Activated CD8-positive, alpha-beta memory T cell treated with anti-CD3 and anti-CD28 coated beads for 48 hours (primary cell): ENCODE measurements at places on chromosomes 5 and 9.
A peak's percentile ranks its signal among the peaks of the same experiment; 100 is the strongest.

- DNase-seq = no peak
Measured at GRCh38 chr9:94029932-94030317, 54.3 kb upstream of the PTPDC1 start.

GRCh38 chr5:43065387-43065947 lies 25.3 kb upstream of the ANXA2R start:
- no peak for DNase-seq

GRCh38 chr5:126354858-126355731 lies 68.1 kb upstream of the GRAMD2B start:
- no peak for DNase-seq

DNA sequence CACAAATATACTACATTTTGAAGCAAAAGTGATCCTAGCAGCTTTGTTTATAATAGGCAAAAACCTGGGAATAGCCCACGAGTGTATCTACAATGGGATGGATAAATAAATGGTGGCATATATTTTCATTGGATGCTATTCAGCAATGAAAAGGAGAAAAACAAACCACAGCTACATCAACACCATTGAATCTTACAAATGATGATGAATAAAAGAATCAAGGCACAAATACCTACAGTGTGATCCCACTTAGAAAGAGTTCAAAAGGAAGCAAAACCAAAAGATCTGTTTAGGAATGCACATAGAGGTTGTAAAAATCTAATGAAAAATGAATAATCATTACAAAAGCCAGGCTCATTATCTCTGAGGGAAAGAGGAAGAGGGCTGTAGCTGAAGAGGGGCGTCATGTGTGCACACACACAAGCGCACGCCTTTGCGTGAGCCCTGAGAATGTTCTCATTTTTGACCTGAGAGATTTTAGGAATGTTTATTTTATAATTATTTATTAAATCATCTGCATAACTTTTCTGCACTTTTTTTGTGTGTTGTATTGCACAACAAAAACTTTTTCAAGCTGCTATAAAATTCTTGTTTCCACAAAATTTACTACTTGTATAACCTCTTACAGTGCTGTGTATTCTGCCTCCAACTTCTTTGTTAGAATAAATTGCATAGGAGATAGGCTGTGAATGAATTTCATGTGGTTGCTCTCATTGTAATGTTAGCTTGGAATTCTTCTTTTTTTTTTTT lies 5.9 kb upstream of the RHOBTB3 start:
- no peak for DNase-seq

- DNase-seq = no peak
Measured at GRCh38 chr5:150561571-150562275, 53.8 kb downstream of the NDST1 start.

GRCh38 chr9:119033596-119033995 lies 335.6 kb downstream of the BRINP1 start:
- no peak for DNase-seq

GRCh38 chr9:68455451-68455850 lies 85.2 kb downstream of the TMEM252 start:
- DNase-seq = no peak

DNA sequence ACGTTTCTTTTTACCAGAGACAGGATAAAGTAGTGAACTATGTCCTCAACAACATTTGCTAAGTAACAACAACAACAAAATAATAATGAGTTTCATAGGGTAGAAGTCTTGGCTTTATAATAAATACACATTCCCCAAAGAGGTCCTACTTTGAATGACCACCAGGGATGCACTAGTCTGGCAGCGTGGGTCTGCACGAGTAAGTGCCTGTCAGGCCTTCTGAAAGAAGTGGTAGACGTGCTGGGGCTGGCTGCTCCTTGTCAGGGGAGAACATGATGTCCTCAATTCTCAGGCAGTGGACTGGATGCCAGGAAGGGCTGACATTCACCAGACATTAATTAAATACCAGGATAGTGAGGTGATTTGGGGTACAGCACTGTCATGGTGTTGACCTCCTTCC lies 331.1 kb downstream of the TMEM38B start:
- no peak for DNase-seq

GRCh38 chr5:125011419-125011818 lies 265.0 kb upstream of the ZNF608 start:
- no peak for DNase-seq

DNA sequence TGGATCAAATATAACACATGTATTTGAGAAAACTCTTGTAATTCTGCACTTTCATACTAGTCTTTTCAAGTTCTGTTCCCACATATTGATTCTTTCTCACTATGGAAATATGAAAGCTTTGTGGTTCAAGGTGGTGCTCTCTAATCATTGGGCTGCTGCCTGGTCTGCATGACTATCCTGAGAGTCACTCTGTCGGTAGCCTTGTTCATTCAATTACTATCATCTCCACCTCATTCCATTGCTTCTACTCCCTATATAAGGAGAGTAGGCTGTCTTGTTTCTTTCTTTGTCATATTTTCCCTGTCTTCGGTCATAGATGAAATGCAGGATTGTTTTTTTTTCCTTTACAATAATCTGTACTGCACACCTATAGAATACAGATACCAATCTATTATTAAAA lies 341.4 kb upstream of the ACTBL2 start:
- no peak for DNase-seq

DNA sequence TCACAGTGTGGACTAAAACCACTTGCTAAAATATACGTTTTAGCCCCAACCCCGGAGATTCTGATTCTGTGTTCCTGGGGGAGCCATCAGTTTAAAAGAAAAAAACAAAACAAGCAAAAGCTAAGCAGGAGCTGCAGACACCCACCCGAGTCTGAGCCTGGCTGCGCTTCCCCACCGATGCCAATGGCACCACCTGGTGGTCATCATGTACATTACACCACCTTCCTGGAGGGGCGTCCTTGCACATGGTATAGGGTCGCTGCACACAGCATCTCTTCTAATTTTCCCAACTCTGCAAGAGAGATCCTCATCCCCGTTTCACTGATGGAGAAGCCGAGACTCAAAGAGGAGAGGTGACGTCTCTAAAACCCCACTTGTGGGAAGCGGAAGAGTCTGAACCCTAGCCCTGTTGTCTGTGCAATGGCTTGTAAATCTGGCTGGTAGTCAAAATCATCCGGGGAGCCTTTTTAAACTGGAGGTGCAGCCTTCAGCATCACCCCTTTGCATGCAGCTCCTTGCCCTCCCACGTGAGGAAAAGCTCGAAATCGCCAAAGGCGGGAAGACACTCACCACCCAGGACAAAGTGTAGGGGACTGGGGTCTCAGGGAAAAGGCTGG lies 23.1 kb upstream of the CNOT6 start:
- DNase-seq = no peak

- DNase-seq = peak; percentile 36
Measured at GRCh38 chr5:6712142-6712576, 1.1 kb upstream of the TENT4A start.

DNA sequence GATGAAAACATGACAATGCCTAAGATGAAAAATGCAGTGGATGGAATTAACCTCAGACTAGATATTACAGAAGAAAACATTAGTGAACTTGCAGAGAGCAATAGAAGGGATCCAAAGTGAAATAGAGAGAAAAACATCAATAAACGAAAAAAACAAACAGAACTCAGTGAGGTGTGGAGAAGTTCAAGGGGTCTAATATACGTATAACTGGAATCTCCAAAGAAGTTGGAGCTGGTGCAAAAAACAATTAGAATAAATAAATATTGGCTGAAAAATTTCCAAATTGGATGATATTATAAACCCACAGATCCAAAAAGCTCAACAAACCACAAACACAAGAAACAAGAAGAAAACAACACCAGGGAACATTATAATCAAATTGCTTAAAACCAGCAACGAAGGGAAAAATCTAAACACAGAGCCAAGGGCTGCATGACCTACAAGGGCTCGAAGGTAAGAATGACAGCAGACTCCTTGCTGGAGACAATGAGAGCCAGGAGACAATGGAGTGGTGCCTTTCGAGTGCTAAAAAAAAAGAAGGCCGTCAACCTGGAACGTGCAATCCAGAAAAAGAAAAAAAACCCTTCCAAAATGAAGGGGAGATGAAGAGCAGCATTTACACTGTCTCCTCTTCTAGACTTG lies 11.8 kb downstream of the FAM163B start:
- DNase-seq = no peak

DNA sequence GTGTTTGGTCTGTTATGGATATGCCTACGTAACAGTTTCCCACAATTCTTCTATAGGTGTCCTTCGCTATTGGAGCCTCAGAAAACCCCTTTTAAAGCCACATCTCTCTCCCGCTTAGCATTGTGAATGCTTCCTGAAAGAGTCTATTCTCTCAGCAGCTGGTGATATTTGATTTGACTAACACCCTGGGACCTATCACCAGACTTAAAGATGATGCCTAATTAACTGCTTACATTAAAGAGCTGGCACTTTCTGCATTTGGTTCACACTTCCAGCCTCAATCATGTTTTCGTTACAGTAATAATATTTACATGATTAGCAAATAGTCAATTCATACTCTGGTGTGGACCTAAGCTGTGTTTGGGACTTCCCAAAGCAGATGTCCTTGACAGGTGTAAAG lies 90.1 kb upstream of the VLDLR start:
- no peak for DNase-seq
